AG09309 (cell line): ENCODE measurements at places on chromosomes 2 and 18.

GRCh38 chr18:76480913-76481312 lies 14.1 kb downstream of the ZNF516 start:
- DNase-seq, result no peak

DNA sequence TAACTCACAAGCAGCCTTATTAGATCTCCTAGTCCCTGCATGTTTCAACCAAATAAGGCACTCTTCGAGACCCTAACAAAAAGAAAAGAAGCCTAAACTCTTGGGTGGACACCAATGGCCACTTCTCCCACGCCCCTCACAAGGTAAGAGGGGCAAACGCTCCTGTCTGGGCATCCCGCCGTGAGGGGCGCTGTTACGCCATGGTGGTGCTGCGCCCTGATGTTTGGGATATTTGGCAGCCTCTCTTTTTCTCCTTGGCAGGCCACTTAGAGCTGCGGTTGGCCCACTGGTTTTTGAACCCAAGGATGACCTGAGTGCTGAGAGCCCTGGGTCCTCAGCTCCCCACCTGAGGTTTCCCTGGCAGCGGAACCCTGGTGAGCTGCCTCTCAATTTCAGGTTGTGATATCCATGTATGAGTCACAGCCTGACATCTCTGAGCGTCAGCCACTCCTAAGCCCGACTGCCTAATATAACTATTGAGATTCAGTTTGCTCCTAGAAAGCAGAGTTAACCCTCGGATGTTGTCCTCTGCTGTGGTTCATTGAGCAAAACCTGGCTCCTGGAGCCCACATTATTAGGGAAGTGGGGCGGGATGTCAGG lies 103.3 kb downstream of the COL6A3 start:
- DNase-seq, result no peak

DNA sequence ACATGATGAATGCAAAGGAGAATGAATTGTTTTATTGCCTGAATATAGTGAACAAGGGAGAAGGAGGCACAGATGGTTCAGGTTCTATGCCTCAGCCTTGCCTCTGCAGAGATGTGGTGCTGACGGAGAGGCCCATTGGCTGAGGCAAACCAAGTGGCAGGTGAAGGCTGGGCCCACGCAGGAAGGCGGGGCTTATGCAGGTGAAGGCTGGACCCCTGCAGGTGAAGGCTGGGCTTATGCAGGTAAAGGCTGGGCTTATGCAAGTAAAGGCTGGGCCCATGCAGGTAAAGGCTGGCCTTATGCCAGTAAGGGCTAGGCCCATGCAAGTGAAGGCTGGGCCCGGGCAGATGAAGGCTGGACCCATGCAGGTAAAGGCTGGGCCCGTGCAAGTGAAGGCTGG lies 414.7 kb downstream of the LRATD1 start:
- no peak for DNase-seq

DNA sequence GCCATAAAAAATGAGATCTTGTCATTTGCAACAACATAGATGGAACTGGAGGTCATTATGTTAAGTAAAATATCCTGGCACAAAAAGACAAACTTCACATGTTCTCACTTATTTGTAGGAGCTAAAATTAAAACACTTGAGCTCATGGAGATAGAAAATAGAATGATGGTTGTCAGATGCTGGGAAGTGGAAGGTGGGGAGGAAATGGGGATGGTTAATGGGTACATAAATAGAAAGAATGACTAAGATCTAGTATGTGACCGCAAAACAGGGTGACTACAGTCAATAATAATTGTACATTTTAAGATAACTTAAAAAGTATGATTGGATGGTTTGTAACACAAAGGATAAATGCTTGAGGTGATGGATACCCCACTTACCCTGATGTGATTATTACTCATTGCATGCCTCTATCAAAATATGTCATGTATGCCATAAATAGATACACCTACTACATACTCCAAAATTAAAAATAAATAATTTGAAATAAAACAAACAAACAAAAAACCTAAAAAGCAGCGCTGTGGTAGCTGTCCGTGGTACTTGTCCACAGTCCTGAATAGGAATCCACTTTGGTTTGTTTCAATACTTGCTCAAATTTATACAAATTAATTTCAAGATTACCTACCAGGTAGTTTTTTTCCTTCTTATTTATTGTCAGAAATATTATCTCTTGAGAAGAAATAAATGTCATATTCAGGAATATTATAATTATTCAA lies 224.5 kb downstream of the DLGAP1 start:
- DNase-seq, result no peak

DNA sequence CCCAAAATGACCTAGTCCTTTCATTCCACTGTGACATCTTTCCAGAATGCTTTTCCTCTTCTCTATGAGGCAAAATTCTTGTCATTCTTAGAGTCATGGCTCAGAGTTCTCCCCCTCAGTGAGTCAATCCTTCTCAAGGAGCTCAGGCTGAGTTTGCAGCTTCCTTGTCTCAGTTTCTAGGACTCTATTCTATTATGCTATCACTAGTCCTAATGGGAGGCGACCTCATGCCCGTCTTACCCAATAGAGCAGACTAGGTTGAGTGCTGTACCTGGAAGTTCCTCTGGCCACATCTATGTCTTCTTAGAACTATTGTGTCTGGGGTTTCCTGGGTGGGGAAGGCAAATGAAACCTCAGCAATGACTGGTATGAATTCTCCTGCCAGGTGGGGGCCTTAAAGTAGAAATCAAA lies 51.5 kb downstream of the HAUS1 start:
- DNase-seq, result peak; percentile 65

DNA sequence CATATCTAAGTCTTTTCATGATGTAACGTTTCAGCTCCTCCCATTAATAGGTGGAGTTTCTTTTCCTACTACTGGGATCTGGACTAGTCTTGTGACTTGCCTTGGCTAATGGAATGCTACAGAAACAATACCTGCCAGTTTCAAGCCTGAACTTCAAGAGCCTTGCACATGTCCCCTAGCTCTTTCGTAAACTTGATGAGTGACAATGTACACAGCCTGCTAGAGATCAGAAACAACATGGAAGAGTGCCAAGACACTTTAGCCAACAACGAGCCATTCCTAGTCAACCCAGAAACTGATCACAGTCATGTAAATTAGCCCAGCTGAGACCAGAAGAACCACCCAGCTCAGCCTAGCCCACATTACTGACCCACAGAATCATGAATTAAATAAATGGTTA lies 24.8 kb upstream of the STK39 start:
- DNase-seq, result no peak

- no peak for DNase-seq
These were observed 319.0 kb upstream of the SPRED2 start for GRCh38 chr2:65751408-65751807.

GRCh38 chr2:66432801-66433694 lies 1.9 kb upstream of the MEIS1 start:
- DNase-seq, result peak; percentile 93

DNA sequence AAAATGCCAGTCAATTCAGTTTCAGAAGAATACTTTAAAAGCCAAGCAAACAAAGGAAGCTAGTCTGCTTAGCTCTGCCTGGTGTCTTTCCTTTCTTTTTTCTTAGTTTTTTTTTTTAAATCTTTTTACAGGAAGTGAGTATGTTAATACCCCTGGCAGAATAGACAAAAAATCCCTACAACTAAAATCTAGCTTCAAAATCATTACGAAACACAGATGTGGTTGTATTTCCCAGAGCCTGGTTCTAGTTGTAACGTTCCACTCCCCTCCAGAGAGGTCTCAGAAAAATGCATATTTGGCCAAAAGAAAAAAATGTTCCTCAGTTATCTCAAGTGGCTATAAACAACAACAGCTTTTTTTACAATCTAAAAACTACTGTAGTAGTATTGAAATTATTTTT lies 202.1 kb upstream of the RND3 start:
- no peak for DNase-seq

DNA sequence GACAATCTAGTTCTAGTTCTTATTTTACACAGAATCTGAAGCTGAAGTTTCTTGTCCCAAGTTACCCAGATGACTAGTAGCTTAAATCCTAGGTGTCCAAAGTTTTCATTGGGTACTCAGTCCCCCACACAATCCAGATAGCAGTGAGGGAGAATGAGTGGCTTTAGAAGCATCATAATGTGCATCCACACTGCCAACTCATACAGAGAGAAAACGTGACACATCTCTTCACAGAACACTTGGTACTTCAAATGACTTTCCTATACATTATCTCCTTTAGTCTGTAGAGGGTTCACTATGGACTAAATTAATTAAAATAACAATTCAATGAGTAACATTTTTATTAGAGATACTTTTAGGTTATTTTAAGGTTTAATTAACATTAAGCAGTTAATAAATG lies 45.2 kb downstream of the STRADB start:
- no peak for DNase-seq

DNA sequence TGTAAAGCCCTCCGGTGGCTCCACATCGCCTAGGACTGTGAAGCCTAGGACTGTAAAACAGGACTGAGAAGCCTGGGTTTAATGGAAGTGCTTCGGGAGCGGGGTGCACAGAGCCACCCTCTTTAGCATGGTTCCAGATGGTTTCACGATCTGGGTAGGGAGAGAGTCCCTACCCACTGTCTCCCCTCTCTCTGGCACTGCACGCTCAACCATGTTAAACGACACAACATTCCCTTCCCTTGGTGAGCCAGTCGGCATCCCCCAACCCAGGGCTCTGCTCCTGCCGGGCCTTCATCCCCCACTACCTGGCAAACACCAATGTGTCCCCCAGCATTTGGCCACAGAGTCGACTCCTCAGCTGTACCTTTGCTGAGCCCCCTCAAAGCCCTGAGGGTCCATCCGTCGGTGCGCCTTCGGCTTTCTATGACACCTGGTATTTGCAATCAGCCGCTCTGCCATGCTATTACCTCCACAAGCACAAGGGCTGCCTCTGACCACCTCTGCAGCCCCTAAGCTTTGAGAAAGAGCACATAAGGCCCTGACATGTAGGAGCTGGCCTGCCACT lies 1.1 kb downstream of the COPS9 start:
- DNase-seq, result no peak

DNA sequence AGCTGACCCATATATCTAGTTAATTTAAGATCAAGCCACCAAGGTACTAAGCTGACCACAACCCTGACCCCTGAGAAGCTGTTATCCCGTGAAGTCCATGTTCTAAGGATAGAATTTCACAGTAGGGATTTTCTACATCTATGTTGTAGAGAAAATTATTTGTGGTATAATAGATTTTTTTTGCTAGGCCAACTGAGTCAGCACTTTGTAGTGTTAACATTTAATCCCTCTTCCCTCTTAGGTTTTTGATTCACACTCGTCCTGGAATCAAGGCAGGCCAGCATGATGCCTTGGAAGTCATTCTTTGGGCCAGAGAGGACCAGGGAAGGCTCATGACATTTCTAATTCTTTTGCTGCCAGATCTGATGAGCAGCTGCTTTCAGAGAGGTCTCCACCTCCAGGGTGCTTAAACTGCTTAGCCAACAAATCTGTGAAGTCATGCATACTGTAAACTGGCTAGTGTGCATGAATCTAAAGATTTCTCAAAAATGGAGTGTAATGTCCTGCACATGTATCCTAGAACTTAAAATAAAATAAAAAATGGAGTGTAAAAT lies 102.5 kb downstream of the RBM43 start:
- no peak for DNase-seq

GRCh38 chr2:287471-287885 lies 413 bp downstream of the ALKAL2 start:
- DNase-seq, result no peak

- peak; percentile 52 for DNase-seq
These were observed 35.6 kb downstream of the VIT start for GRCh38 chr2:36731941-36732672.

- no peak for DNase-seq
These were observed 80.3 kb upstream of the RPE start for GRCh38 chr2:209922116-209922515.

DNA sequence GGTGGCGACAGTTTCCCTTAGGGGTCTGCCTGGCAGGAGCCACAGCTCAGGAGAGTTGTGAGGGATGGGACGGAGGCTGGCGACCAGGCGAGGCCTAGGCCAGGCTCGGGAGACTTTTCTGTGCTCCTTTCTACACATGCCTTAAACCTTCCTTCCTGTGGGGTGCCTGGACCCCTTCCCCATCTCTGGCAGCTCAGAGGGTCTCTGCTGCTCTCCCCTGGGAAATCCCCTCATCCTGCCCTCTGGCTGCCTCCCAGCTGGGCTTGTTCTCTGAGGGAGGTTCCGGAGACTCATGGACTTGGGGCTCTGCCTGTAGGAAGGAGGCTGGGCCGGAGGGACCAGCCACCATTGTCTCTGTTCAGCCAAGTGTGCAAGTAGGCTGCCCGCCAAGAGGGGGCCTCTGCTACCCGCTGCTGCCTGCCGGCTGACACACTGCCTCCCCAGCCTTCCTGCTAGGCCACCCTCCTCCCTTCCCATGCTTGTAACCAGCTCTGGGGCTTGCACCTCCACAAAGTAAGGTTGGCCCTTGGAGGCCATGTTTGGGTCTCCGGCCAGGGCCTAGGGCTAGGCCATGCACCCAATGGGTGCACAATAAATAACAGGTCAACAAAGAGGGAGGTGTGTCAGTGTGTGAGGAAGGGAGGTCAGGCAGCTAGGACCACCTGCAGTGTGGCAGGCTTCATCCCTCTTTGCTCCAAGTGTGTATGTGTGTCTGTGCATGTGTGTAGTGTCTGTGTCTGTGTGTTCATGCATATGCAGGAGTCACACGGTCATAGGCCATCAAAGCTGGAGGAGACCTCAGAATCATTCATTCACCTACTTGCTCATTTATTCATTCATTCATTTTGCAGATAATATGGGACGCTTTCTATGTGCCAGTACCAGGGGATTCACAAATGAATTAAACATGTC lies 28.8 kb downstream of the PSD4 start:
- no peak for DNase-seq

GRCh38 chr2:201517094-201517493 lies 65.6 kb downstream of the STRADB start:
- no peak for DNase-seq

GRCh38 chr2:127508023-127508630 lies 18.2 kb downstream of the IWS1 start:
- no peak for DNase-seq

DNA sequence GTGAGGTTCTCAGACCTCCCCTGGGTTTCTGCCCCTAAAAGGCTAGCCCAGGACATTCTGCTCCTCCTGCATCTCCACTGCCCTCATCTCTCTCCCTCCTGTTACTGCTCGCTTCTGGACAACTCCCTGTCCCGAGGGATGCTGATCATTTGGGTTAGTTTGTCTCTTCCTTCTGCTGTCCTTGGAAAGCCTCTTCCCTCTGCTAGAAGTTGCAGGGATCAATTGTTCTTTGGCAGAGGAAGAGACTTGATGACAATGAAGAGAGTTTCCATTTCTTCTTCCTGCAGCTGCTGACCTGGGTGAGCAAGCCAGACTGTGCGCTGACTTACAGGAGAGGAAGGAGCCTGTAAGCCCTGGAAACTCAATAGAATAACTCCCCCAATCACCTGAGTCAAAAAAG lies 68.9 kb downstream of the RDH14 start:
- no peak for DNase-seq

GRCh38 chr2:166068981-166069380 lies 58.8 kb downstream of the SCN1A start:
- no peak for DNase-seq

DNA sequence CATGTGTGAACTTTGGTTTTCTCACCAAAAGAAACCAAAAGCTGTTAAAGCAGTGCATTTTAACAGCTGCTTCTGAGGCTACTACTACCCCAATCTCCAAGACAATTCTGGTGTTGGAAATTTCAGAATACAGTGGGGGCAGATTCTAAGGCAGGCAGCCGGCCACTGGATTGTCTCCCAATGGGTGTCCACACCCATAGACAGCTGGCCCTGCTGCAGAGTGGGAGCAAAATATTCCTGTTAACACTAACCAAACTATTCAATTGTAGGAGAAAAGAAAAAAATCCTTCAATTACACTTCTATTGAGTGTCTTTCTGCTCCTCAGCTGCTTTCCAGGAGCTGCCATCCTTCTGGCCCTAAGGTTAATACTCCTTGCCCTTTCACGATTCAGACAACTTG lies 223.7 kb downstream of the ALK start:
- no peak for DNase-seq
